ENCODE measurements at places on chromosomes 12 and 14.

GRCh38 chr12:28517101-28517500 is 326.8 kb downstream of the CCDC91 start:
- no peak for DNase-seq

GRCh38 chr12:116346741-116347140 is 69.2 kb upstream of the MED13L start:
- DNase-seq = no peak

GRCh38 chr14:88040146-88040545 is 35.2 kb downstream of the GPR65 start:
- DNase-seq = no peak

- no peak for DNase-seq
Measured at GRCh38 chr14:97283426-97283825, 486.2 kb downstream of the VRK1 start.

- DNase-seq = no peak
Measured at GRCh38 chr14:99792551-99793212, 531 bp upstream of the EML1 start.

DNA sequence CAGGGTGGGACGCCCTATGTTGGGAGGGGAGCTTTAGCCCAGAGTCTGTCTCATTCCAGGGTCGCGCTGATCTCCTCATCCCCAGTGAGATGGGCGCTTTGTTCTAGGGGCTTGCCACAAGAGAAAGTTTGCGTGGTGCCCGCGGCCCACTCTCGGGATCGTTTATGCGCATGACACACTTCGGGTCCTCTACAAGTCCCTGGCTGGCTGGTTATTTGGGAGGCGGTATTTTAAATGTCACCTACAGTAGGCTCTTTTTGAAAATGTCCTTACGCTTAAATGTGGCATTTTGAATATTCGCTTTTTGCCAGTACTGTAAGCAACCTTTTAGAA is 541 bp downstream of the GOLT1B start:
- DNase-seq = no peak

Measured in osteocyte (in vitro differentiated cells).